ENCODE measurements at places on chromosomes 3 and 15.

DNA sequence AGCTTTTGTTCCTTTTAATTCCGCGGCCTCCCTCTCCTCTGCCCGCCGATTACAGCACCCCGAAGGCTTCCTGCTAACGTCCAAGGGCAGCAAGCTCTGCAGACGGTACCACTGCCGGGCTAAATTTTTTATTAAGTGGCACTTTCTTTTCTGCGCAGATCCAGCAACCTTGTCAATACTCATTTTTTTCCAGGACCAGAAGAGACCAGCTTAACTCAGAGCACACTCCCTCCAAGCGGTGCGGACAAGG is 542 bp upstream of the MEIS2 start:
- no peak for DNase-seq

- DNase-seq, result no peak
These were observed 68.5 kb downstream of the CHSY1 start for GRCh38 chr15:101183226-101183930.

- DNase-seq, result no peak
These were observed 456 bp upstream of the TMEM62 start for GRCh38 chr15:43132830-43133429.

GRCh38 chr3:109631897-109632296 is 294.6 kb upstream of the DPPA4 start:
- no peak for DNase-seq

- DNase-seq, result no peak
These were observed 21.3 kb downstream of the MME start for GRCh38 chr3:155101398-155101797.

DNA sequence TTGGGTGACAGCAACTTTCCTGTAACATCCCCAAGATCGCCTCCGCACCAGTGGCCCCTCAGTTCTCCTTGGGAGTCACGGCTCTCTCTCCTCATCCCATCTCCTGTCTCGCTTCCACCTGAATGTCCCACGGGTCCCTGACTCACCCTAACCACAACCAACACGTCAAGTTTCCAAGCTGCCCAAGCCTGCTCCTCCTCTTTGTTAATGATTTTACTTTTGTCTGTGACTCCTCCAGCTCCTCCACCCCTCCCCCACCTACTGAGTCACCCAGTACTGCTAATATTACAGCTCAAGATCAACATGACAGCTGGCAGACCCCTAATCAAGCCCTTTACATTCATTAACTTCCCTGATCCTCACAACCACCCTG is 39.3 kb downstream of the BDH1 start:
- DNase-seq, result no peak

- DNase-seq, result peak; percentile 17
These were observed 117.6 kb upstream of the EIF1B start for GRCh38 chr3:40191850-40192448.

DNA sequence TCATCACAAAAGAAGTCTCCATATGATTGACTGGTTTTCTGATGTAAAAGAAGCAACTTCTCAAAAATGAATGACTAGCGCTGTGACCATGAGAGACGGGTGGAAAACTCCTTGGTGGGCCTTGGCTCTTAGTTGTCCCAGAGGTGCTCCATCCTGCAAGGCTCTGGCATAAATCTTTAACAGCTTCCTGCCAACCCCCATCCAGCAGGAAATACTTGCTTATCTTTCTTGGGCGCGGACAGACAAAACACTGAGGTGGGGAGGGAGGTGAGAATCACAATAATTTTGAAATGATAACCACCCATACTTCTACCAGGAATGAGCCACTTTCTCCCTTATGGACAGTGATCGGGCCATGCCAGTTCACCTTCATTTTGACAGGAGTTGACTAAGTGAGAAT is 128.6 kb downstream of the STT3B start:
- no peak for DNase-seq

DNA sequence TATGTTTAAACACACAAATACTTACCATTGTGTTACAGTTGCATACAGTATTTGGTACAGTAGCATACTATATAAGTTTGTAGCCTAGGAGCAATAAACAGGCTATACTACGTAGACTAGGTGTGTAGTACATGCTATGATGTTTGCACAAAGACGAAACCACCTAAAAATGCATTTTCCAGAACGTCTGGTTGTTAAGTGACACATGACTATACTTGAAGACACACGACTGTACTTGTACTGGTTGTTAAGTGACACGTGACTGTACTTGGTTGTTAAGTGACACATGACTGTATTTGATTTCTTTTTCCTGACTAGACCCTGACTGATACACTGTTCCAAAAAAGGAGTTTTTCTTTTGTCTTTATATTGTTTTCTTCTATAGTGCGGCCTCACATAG is 34.1 kb downstream of the RAB8B start:
- DNase-seq, result no peak
